Fibroblast of mammary gland (primary cell): ENCODE measurements at places on chromosomes 5 and 9.

DNA sequence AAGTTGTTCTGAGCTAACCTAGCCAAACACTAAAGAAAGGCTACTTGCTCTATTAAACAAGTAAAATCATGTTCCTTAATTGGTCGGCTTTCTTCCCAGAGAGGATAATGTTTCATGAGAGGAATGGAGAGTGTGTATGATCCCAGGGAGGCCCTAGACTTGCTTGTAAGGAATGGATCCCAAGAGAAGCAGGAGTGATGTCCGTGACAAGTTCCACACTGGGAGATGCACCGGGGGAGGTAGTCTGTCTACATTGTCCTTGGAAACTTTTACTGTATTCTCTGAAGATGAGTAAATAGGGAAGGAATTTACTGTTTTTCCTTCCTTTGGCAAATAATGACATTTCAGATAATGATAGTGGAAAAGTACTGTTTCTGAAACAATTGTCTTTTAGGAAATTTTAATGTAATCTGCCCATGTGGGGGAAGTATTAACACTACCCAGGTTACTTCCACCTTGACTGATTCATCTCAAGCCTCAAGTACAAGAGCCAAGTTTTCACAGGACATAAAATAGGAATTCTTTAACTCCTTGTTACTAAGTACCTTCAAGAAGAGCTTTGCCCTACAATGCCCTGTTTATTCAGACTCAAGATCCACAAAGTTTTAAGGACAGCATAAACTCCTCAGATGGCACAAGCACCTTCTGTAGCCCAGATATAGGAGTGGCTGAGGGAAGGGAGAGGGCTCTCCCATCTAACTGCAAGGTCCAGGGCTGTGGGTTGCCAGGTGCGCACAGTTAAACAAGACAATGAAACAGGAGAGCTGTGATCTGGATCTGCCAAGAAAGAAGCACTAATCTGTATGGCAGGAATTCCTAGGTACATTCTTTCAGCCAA is 152.1 kb downstream of the GNA14 start:
- DNase-seq = peak; percentile 36

DNA sequence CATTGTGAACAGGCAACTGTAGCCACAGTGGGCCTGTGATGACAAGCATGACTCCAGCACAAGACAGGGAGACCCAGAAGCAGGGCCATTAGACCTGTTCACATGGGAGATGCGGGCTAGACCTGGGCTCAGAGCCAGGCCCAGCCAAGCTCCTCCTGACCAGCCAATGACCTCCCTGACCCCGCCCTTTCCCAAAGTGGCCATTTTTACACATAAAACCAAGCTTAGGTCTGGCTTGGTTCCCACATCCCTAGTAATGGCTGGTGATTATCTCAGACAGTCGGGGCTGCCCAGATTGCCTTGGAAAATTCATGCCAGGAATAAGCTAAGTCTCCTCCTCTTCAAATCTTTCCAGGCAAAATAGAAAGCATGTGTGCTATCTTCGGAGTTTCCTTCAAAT is 94.1 kb downstream of the FRMD3 start:
- DNase-seq = peak; percentile 40

DNA sequence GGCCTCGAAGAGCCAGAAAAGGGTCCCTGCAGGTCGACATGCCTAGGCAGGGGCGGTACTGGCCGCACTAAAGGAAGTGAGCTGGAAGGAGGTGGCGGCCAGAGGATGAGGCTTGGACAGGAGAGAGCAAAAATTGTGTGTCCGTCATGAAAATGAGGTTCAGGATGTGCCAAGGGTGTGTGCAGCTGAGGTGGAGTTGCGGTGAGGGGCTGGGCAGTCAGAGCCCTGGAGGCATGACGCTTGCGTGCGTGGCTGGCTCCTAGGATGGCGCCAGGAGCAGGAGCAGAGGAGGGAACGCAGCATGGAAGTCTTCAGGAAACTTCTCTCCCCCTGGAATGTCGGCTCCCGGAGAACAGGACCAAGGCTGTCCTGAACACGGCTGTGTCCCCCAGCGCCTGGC is 5.5 kb upstream of the PDLIM7 start:
- no peak for DNase-seq

DNA sequence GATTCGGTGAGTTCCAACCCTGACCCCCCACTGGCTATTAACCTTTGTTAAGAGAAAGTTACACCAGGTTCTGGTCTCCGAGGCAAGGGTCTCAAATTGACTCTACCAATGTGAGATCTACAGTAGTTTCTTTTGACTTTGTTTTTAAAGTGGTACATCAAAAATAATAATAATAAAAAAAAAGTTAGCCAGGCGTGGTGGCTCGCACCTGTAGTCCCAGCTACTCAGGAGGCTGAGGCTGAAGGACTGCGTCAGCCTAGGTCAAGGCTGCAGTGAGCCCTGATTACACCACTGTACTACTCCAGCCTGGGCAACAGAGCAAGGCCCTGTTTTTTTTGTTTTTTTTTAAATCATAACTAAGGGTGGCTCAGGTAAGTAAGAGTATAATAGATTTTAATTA is 1.0 kb upstream of the KLF9 start:
- no peak for DNase-seq

GRCh38 chr5:115388240-115388639 is 91.8 kb upstream of the CCDC112 start:
- DNase-seq = no peak

- no peak for DNase-seq
Observed at GRCh38 chr5:5615569-5615968, 193.1 kb downstream of the ICE1 start.

- DNase-seq = no peak
Observed at GRCh38 chr5:57119031-57119430, 54.8 kb upstream of the GPBP1 start.

GRCh38 chr5:132883261-132883834 is 9.9 kb downstream of the LEAP2 start:
- DNase-seq = peak; percentile 74

DNA sequence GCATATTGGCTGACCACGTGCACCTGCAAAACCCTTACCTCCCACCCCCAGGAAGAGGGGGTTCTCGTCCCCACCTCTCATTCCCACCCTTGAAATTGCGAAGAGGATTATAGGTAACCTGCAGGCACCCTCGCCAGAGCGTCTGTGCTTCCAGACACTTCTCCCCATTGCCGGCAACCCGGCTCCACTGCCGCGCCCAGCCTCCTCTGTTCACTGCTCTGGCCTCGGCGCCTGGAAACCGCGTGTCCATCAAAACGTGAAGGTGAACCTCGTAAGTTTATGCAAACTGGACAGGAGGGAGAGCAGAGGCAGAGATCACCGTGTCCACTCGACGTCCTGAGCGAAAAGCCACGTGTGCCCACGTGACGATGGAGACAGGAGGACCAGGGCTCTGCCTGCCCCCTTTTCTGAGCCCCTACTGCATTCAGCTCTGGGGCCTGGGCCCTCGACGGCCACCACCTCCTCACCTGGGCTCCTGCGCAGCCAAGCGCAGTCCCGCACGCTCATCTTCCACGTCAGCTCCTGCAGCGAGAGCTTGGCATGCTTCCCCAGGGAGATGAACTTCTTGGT is 1.9 kb downstream of the TERT start:
- no peak for DNase-seq

DNA sequence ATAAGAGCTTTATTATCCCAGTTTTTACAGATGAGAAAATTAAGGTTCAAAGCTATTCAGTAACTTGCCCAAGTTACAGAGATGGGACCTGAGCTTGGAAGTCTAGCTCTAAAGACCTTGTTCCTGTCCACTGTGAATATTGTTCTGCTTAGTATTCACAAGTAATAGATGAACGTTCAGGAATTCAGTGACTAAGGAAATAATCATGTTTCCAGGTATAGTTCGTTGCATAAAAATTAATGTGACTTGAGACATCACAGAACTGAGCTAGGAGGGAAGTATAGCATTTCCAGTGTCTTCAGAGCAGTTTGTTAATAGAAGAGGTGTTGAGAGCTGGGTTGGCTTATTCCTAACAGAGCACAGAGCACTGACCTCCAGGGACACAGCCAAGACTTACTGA is 136.1 kb downstream of the FGF1 start:
- DNase-seq = no peak

GRCh38 chr5:106976363-106976762 is 694.4 kb downstream of the EFNA5 start:
- no peak for DNase-seq

DNA sequence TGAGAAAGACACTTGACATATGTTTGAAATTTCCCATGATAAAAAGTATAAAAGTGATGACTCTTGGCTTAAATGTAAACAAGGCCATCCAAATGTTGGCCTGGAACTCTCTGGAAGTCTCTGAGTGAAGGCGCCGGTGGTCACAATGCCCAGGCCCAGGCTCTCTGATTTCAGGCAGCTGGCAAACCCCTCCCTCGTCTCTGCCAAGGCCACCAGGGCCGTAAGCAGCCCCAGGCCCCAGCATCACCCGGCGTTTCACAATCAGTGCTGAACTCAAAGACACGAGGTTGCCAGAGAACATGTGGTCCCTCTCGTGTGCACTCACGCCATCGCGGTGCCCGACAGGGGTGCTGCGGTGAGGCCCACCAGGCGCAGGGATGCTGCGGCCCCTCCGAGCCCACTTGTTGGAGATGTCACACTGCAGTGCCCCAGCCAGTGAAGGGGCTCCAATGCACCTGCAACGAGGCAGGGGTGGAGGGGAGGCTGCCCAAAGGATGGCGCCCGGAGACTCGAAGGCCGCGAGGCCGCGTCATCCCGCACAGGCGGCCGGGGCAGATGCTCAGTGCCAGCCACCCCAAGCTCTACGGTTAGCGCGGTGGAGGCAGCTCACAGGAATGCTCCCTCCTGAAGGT is 15.0 kb downstream of the LPCAT1 start:
- no peak for DNase-seq

GRCh38 chr5:103587185-103587748 is 24.7 kb upstream of the NUDT12 start:
- peak; percentile 32 for DNase-seq

DNA sequence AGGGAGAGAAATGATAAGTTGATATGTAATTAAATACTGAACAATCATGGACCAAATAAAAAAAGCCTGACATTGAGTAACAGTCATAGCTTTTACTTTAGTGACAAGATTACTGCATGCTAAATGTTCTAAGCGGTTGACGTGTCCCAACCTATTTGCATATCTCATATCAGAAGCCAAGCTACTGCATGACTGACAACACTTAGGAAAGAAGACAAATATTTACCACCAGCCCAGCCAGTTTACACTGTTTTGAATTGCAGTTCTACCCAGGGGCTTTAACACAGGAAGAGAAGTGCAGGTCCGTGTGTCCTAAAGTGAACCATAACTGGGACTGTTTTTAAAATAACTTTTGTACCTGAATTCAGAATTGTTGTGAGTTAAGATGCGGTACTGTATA is 219.9 kb downstream of the PRDM9 start:
- DNase-seq = no peak

DNA sequence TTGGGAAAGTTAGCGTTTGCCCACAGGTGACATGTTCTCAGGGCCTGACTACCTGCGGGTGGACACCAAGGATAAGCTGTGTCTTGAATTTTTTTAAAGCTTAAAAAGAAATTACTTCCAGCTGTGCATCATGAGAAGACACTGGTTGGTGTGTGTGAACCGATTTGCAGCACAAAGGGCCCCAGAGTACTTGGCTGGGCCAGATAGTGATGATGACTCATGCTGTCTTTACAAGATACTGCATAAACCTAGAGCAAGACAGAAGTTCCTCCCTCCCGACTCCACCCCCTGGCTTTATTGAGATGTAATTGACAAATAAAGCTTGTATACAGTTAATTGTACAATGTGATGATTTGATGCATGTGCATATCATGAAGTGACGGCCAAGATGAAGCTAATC is 212.8 kb downstream of the NXNL2 start:
- peak; percentile 99 for DNase-seq

GRCh38 chr9:133928248-133928764 is 63.8 kb downstream of the VAV2 start:
- DNase-seq = no peak

DNA sequence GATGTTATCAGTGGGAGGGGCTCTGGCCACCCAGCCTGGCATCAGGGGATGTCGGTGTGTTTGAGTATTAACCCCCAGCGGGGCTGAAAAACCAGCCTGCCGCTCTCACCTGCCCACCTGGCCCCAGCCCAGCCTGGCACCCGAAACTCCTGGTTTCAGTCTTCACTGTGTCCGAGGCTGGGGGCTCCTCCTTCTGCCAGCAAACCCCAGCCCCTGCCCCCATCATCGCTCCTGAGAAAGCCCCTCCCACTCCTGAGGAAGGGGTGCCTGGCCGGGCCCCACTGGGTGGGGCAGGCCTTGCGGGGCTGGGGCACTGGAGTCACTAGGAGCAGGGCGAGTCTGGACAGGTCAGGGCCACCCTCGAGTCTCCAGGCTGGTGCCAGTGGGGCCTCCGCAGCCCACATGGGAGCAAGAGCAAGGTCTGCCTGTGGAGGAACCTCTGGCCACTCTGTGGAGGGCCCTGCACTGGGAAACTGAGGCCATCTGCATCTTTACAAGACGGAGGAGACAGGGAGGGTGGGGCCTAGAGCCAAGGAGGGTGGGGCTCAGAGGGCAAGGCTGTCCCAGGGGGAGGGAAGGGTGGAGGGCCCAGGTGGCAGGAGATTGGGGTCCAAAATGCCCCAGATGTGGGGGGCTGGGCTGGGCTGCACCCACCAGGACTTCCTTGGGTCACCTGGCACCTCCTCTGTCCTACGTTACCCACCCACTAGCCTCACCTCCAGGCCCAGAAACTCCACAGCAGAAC is 51.5 kb upstream of the NOTCH1 start:
- DNase-seq = no peak

- peak; percentile 77 for DNase-seq
Observed at GRCh38 chr5:143682929-143683386, 129.0 kb upstream of the HMHB1 start.

GRCh38 chr5:100852988-100853449 is 50.1 kb downstream of the ST8SIA4 start:
- DNase-seq = no peak

DNA sequence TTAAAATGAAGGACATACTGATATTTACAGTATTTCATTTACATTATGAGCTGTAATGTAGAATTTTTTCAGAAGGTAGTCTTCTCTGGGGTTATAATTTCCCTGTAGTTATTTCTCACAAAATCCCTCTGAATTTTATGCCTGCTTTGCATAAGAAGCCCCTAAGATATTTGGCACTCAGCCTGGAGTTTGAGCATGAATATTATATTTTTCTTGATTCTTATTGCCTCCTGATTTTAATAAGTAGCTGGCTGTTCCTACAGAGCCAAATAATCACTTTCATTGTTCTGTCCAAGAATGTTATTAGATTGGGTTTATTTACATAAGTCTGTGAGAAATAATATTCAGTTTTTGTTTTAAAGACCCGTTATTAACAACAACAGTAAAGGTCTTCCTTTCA is 195.0 kb downstream of the FER start:
- no peak for DNase-seq

DNA sequence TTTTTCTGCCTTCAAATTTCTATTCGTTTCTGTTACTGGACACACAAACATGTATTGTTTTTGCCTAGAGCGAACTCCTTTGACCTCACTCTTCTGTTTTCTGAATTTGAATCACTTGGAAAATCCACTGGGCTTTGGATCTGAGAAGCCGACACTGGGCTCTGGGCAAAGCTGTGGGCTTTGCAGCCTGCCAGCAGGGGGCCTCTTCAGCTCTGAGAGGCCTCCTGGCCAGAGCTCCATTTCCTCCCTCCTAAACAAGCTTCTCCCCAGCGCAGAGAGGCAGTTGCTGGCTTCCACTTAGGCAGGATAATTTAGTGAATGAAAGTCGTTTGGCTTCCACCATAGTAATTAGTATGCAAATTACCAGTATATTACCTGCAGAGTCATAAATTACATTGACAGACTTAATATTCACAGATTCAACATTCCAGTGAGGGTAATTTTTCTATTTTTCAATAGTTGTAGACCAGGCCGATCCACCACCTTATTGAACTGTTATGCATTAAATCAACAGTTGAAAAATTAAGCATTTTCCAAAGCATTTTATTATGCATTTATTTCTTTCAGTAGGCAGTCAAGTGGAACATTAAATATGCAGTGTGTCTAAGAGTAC is 104.0 kb upstream of the ZNF366 start:
- peak; percentile 85 for DNase-seq
